ENCODE measurements at places on chromosomes 11 and 22.

DNA sequence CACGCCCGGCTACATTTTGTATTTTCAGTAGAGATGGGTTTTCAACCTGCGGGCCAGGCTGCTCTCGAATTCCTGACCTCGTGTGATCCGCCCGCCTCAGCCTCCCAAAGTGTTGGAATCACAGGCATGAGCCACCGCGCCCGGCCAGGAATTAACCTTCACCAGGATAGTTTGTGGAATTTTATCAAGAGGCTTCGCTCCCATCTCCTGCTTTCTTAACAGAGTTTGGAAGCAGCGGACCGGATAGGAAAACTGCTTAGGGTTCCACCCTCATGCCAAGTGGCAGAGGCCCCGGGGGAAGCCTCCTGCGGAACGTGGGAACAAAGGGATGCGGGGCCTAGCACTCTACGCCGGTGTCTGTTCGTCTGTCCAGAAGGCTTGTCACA is 229.9 kb downstream of the ST3GAL4 start:
- DNase-seq = no peak

DNA sequence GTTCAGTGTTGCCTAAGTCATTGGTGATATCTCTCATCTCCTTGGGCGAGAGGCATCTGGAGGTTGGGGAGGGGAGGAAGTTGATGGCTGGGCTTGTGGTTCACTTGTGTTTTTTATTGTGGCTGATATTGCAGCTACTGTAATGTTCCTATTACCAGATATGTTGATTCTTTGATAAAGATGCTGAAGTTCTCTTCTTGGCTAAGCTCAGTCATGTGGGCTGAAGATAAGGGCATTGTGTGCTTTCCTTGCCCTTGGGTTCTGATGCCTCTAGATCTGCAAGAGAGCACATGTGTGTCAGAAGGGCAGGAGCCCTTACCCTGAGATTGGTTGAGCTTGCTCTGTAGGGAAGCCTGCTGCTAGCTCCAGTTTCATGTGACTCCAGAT is 12.0 kb downstream of the STX3 start:
- DNase-seq = peak; percentile 92

DNA sequence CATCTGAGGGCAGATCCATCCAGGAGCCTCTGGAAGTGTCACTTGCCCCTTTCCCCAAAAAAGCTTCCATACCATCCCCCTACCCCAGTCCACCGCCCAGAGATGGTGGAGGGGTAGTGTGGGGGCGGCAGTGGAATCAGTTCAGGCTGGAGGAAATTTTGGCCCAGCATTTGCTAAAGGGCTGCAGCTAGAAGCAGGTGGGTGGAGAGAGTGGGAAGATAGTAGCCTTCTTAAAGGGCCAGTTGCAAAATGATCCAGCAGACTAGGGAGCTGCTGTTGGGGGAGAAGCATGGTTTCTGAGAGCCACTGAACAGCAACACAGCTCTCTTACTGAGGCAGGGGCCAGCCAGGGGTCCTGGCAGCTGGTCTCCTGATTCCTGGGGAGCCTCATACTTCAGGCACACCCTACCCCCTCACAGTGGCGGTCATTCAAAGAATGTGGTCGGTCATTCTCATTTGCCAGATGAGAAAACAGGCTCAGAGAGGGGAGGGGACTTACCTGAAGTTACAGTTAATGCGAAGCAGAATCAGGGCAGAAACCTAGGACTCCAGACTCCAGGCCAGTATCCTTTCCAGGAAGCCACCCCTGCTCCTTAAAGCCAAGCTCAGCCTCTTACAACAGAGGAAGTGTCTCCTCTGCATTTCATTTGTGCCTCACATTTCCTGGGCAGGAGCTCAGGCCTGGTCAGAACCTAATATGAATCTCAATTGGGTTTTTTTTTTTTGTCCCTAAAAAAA is 5.4 kb downstream of the SEC14L2 start:
- peak; percentile 62 for DNase-seq

- DNase-seq = no peak
These were observed 109.1 kb downstream of the RASSF10 start for GRCh38 chr11:13118194-13118593.

GRCh38 chr11:104254347-104254746 is 90.4 kb upstream of the PDGFD start:
- DNase-seq = peak; percentile 47

- DNase-seq = no peak
These were observed 26.4 kb upstream of the OR8D2 start for GRCh38 chr11:124346311-124346955.

- no peak for DNase-seq
These were observed 18.4 kb downstream of the SULT4A1 start for GRCh38 chr22:43843783-43844530.

- no peak for DNase-seq
These were observed 9.7 kb downstream of the SMARCB1 start for GRCh38 chr22:23796461-23796860.

DNA sequence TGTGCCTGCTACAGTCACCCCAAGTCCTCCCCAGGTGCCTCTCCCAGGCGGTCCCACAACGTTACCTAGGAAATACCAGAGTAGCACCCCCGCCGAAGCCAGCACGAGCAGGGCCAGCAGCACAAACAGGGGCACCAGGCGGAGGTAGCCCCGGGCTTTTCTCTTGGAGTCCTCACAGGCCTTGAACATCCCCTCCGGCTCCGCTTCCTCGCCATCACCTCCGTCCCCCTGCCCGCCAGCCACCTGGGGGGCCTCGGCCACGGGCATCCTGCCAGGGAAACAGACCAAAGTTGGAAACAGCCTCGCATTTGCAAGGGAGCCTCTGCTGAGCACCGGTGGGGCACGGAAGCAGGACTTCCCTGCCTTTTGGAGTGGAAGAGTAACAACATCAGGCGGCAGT is 6.4 kb downstream of the TMPRSS6 start:
- DNase-seq = no peak

GRCh38 chr11:1771700-1772099 is 8.0 kb upstream of the CTSD start:
- peak; percentile 42 for DNase-seq

DNA sequence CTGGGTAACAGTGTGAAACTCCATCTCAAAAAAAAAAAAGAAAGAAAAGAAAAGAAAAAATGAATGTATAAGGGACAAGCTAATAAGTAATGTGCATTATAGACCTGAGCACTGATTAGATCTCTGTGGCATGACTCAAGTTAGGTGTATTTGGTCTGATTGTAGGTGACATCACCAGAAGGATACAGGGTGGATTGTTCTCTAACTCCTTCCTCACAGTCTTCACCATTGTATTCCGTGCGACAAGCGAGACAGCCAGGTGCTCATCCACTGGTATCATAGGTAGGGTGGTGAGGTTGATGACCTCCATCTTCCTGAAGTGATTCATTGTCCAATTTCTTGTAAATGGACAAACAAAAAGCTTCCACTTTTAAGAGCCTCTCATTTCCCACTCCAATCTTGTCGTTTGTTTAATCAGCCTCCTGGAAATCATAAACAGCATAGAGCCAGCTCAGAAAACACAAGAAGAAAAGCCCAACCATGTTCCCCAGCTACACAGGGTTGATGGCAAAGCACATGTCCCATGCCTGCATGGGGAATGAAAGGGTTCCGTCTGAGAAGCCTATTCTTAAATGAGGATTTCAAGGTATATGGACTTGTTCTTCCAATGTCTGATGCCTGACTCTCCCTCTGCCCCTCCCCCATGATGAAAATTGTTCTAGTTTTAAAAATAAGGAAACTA is 6.2 kb downstream of the FAM227A start:
- DNase-seq = no peak

- peak; percentile 82 for DNase-seq
These were observed 39.1 kb upstream of the GLYAT start for GRCh38 chr11:58770627-58771457.

- no peak for DNase-seq
These were observed 29.6 kb downstream of the CTSC start for GRCh38 chr11:88307749-88308425.

- DNase-seq = no peak
These were observed 73.8 kb downstream of the STIM1 start for GRCh38 chr11:3929232-3929631.

- DNase-seq = no peak
These were observed 72.1 kb downstream of the CECR2 start for GRCh38 chr22:17441326-17441725.

- no peak for DNase-seq
These were observed 1181.0 kb upstream of the TENM4 start for GRCh38 chr11:80621871-80622270.

GRCh38 chr11:57363131-57364080 is 17.5 kb downstream of the PRG3 start:
- peak; percentile 26 for DNase-seq

DNA sequence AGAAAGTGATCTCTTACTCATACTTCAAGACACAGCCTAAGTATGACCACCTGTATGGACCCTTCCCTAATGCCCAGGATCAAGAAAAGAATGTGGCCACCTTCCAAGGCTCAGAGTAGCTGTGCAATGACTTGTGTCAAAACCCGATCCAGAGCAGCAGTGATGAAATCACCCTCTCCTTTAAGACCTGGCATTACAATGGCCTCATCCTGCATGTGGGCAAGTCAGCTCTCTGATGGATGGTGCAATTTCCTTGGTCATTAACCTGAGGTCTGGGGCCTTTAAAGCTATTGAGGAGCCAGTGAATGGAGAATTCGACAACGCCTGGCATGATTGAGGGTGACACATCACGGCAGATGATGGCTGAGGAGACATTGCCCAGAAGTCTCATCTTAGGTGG is 9.1 kb upstream of the TUBA8 start:
- DNase-seq = no peak

DNA sequence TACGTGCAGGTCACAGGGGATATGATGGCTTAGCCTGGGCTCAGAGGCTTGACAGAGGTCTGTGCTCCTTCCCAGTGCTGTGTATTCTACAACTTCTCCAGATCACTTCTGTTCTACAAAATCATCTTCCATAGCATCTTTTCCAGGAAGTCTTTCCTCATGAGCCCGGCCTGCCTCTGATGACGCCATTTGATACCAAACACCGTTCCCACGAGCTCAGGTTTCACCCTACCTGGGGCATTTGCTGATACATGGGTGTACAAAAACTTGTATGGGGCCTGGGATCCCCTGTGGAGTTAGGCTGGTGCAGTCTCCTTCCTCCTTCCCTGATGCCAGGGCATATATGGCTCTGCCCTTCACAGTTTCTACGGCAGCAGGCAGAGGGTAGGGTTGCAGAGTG is 78.7 kb downstream of the NECTIN1 start:
- no peak for DNase-seq

- no peak for DNase-seq
These were observed 15.1 kb upstream of the CD3E start for GRCh38 chr11:118289401-118289800.
